ENCODE measurements at places on chromosomes 4 and X.

GRCh38 chr4:68995292-68995691 lies 43.7 kb upstream of the UGT2A3 start:
- no peak for DNase-seq

GRCh38 chr4:4472344-4472958 lies 69.4 kb downstream of the STX18 start:
- DNase-seq = no peak

GRCh38 chr4:152408514-152409327 lies 127.2 kb downstream of the FBXW7 start:
- DNase-seq = no peak

DNA sequence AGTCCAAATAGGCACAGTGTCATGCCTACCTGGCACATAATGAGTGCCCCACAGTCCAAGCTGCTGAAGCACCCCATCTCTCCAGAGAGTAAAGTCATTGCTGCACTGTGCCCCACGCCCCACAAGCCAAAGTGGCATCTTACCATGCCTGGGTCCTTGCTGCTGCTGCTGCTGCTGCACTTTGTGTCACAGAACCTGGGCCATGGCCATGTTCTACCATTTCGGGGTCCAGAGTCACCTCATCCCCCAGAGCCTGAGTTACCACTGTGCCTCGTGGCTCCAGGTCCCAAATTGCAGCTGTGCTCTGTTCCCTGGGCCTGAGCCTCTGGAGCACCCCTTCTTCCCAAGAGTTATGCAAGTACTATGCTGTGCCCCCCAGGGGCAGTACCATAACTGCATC lies 40.5 kb downstream of the SLC10A7 start:
- no peak for DNase-seq

DNA sequence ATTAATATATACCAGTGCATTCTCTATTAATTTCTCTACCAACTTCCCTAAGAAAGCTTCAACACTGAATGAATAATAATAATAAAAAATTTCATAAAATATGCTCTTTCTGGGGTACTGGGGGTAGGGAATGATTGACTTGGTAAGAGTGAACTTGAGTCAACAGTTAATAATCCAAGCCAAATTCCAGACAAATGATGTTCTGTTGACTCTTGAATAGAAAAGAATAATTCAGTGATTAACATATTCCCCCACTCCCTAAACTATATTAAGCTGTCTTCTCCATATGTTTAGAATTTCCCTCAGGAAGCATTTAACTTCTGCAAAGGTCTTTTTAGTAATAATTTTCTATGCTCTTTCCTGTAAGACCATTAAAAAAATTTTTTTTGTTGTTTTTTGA lies 12.3 kb downstream of the PGRMC2 start:
- no peak for DNase-seq

- DNase-seq = peak; percentile 49
Measured at GRCh38 chr4:3443750-3444309, 2.1 kb downstream of the HGFAC start.

GRCh38 chr4:170398218-170398617 lies 308.5 kb upstream of the AADAT start:
- no peak for DNase-seq

GRCh38 chrX:40065296-40066046 lies 32.3 kb downstream of the BCOR start:
- no peak for DNase-seq

- peak; percentile 23 for DNase-seq
Measured at GRCh38 chr4:30721185-30722091, 1.3 kb downstream of the PCDH7 start.

GRCh38 chr4:80187677-80188076 lies 9.6 kb upstream of the PRDM8 start:
- no peak for DNase-seq

GRCh38 chr4:7752649-7753048 lies 187.0 kb downstream of the AFAP1 start:
- DNase-seq = no peak

DNA sequence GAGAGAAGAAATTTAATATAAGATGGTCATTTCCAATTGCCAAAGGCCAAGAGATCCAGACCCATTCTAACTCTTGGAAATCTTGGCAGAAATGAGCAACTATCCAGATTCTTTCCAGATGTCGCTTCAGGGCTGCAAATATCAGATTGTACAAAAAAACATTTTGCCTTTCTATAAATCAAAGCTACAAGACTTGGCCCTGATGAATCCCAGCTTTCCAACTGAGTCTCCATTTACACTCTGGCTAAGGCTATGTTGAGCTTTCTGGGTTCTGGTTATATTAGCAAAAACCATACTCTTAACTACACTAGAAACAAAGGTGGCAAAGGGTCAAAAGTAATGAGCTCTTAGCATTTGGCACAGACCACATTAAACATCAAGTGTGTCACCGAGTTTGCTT lies 345.8 kb downstream of the OPHN1 start:
- no peak for DNase-seq

- no peak for DNase-seq
Measured at GRCh38 chr4:26362745-26363439, 42.1 kb downstream of the RBPJ start.

DNA sequence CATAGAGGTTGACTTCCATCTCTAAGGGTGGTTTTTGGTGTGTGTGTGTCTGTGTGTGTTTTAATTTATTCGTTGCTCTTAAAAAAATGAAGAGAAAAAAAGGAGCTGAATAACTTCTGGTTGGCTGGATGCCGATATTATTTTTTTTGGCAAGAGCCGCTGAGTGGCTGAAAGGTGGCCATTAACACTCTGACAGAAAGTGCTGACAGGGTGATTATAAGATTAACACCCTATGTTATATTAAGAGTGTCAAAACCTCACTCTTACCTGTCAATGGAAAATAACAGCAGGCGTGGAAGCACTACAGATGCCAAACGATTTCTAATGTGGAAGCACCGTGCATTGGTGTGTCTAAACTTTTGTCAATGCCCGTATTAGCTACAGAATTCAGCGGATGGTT lies 622.5 kb downstream of the ANKRD50 start:
- no peak for DNase-seq

- DNase-seq = no peak
Measured at GRCh38 chrX:47623540-47624027, 3.9 kb upstream of the SYN1 start.

DNA sequence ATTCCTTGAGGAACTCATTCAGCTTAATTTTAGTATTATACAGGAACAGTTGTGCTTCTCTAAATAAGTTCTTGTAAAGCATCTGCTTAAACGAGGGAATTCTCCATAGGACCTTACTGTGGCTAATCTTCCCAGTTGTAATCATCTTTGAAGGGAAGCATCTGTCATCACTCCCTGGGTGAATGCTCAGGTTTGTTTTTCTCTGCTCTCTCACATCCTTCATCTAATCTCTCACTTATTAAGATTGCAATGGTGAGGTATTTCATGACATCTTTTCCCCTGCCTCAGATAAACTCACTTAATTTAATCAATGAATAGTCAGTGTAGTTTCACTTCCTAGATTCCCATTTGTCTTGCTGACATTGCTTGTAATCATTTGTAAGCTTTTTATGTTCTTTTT lies 121.8 kb upstream of the ADAMTS3 start:
- DNase-seq = no peak

GRCh38 chr4:53703267-53703655 lies 112.0 kb upstream of the LNX1 start:
- DNase-seq = no peak

DNA sequence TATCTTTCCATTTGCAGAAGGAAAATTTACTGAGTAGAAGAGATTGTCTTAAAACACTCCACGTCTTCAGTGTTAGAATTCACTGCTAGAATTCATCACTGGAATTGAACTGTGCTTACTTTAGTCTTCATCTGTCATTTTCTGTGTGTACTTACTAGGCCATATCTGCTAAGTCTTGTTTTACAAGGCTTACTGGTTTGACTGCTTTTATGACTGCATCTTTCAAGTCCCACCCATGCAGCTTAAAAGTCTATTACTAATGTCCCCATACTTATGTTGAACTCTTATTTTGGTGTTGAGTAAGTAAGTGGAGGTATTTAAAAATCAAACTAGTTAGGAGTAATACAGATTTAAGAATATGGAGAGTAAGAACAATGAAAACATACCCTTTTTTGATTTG lies 14.6 kb downstream of the CLCN3 start:
- DNase-seq = no peak

GRCh38 chrX:39930786-39931528 lies 166.8 kb downstream of the BCOR start:
- DNase-seq = no peak

DNA sequence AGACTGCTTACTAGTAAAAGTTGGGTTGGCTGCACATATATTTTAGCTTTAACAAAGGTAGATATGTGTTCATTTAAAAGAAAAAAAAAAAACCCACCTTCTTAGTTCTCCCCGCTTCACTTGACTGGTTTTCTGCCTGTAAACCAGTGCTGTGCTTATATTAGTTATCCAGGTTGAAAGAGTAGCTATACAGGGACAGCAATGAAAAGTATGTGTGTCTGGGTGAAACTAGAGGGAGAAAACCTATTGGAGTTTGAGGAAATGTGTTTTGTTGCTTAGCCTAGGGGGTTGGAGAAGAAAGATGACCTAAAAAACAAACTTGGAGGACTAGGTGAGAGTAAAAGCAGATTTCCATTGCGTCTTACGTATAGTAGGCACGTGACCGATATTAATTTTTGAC lies 4.5 kb downstream of the JADE1 start:
- DNase-seq = no peak

DNA sequence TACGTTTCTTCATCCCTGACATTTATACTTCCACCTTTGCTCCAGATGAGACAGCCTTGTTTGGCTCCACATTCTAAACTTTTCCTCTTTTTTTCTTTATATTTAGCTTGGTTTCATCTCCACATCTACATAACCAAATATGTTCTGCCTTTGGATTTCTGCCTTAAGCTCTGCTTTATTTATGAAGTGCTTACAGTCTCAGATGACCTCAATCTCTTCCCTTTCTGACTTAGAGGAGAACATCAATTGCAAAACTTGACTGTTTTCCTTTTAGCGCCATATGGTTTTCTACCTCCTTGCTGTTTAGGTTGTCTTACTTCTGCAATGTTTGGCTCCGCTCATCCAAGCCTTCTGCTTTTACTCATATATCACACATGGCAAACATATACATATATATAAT lies 7.5 kb downstream of the ASB5 start:
- no peak for DNase-seq

DNA sequence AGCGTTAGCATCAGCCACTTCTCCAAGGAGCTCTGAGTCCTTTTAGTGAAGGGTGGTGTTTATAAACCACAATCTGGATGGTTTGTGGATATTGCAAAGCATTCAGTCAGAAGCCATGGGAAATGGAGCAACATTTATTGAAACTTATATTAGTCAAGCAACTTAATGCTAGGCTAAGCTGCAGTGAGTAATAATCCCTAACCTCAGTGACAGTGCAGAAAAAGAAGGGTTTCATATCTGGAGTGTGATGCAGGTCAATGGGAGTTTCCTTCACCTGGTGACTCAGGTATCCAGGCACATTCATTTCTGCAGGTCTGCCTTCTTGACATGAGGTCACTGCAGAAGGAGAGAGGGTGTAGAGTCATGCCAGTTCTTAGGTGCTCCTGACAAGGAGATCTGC lies 10.4 kb upstream of the DRD5 start:
- DNase-seq = no peak

- no peak for DNase-seq
Measured at GRCh38 chr4:97662133-97662532, 481.1 kb downstream of the STPG2 start.

DNA sequence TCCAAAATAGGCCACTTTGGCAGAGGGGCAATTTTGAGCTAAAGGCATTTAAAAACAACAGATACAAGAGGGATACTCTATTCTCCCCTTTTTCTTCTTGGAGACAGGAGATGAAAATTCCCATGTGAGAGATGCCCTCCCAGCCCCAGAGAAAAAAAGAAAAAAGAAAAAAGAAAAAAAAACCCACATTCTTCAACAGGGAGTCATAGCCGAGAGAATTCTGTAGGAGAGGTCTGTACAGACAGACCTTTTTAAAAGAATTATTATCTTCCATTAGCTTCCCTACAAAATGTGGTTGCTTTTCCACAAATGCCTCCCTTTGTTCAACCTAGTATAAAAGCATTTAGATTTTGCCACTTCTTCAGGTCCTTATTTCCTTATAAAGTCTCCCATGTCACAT lies 89.9 kb downstream of the SPCS3 start:
- DNase-seq = no peak

DNA sequence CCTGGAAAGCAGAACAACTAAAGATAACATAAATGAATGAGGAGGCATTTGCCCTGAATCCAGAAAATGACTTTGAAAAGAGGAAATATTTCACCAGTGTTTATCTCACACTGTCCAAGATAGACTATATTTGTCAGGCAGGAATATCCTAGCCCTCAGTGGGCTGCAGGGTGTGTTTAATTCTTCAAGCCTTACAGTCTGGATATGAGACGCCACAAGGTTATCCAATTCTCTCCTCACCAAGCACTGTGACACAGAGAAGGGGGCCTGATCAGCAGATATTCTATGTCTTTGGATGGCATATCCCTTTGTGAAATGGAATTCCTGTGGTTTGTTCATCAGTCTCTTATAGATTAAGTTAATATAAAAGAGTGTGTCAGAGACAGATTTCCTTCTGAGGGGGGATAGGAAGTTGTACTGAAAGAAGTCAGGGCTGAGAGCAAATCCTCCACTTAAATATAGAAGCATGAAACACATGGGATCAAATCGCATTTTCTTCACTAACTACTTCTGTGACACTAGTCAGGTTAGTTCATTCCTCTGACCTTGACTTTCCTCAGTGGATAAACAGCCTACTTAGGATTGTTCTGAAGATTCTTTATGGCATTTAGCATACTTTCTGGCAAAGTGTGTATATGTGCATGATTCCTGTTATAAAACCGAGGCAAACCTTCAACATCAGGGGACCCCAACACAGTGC lies 6.8 kb upstream of the G3BP2 start:
- DNase-seq = no peak

DNA sequence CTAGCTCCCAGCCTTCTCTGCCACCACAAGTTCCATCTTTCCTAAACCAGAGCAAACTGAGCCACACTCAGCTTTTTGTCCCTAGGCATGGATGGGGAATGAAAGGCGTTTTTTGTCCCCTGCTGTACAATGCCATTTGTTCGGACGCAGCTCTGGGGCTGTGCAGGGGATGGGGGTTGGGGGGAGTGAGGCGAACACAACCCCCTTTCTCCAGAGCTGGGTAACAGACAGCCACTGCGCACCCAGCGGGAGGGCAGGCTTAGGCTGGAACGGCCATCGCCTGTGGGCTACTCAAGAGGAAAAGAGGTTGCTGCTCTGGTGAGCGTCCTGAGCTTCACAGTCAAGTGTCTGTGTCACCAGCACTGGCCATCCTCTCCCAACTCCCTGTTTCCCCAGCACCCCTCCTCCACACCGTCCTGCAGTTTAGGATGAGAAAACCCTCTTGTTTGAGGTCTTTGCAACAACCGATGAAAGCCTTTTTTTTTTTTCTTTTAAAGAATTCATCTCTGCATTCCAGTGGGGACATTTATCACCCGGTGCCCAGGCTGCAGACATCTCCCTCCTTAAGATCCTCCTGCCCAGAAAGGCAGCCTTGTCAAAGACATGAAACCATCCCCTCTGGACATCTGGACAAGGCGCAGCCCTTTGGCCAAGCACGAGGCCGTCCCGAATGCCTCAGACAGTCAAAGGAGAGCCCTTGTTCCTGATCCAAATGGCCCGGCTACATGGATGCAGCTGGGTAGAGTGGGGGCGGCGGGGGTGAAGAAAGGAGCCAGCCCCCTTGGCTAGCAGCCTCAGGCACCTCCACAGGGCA lies 419.6 kb downstream of the BCOR start:
- DNase-seq = no peak

GRCh38 chr4:118729287-118730286 lies 44.4 kb downstream of the METTL14 start:
- DNase-seq = no peak

- peak; percentile 32 for DNase-seq
Measured at GRCh38 chr4:102500352-102500695, 835 bp upstream of the NFKB1 start.

All from right lobe of liver (tissue), 6 donors.